NCI-H345 (cell line): ENCODE measurements at places on chromosomes 12 and 14.

DNA sequence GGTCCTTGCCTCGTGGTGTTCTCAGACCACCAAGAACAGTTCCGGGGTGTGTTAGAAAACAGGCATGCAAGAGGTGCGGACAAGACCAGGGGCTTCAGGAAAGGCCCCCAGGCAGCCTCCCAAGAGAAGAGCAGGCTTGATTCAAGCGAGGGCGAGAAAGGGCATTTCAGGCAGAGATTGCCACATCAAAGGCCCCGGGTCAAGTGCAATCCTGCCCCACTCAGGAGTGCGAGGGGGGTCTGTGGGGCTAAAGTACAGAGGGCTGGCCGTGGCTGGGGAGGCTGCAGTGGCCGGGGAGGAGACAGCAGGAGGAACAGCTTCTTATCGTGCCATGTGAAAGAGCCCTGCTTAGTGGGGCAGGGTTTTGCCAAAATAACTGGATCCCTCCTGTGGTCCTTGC is 2.7 kb upstream of the BDKRB2 start:
- DNase-seq = no peak

- DNase-seq = peak; percentile 91
Measured at GRCh38 chr12:57754411-57755193, at the start of gene MARCHF9. MARCHF9 (plus strand) TSS chr12:57755103; CDS start chr12:57755529, 426 bp downstream.

GRCh38 chr12:81722004-81722403 is 37.1 kb downstream of the PPFIA2 start:
- DNase-seq = no peak

GRCh38 chr12:75705749-75706711 is 194.6 kb upstream of the KRR1 start:
- no peak for DNase-seq

DNA sequence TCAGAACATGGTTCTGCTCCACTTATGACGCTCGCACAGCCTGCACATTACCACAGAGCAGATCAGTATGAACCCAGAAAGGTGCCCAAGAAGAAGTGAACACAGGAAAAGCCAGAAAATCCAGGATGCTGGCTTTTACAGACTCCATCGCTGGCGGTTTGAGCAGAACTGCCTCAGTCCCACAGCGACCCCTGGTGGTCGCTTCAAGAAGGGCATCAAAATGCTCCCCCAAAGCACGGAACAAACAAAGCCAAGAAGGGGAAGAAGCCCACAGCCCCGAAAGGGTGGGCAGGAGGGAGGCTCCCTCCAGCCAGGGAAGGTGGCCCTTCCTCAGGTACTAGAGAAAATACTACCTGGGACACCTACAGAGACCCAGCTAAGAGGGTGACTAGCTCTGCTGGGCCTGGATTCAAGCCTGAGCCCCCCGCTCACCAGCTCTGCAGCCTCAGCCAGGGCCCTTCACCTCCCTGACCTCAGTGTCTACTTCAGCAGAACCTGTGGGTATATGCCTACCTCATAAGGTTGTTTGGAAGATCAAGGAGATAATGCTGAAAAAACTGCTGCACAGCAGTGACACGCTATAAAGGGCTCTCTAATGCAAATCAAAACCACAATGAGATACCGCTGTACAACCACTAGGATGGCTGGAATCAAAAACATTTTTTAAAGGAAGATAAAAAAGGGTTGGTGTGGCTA is 98.1 kb downstream of the NCOR2 start:
- no peak for DNase-seq
